ENCODE measurements at places on chromosomes 2 and 18.

DNA sequence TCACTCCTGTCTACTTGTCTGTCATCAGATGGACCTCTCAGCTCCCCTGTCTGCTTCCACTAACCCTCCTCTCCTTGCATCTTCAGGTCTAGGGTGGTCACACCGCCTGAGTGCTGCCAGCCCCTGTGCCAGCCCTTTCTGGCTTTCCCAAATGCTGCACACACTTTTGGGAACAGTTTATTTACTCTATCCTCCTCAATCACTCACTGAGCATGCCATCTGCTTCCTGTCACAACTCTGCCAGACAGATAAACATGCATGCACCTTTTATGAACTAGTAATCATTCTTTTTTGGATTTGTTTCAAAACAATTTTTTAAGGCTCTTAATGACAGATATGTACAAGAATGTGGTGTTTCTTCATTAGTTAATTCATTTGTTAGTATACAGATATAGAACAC, 56.3 kb upstream of the CCDC195 start:
- no peak for DNase-seq

GRCh38 chr2:100262555-100263320, 59.6 kb downstream of the LONRF2 start:
- DNase-seq = peak; percentile 84

DNA sequence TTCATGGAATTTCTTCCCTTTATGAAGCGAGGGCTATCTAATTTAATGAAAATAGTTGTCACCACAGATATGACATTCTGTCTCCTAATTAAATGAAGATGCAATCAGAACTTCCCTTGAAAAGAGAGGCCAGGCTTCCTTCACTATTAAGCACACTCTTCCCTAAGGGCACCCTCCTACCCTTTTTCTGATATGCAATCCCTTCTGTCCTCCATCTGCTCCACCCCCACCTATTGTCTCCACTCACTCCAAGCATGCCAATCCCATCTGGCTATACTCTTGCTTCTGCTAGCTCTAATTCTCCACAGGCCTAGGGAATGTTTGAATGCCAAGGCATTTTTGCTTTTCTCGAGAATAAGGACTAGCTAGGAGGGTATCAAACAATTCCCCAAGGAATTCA, 818.4 kb upstream of the FSHR start:
- no peak for DNase-seq

GRCh38 chr2:175579646-175580045, 398.1 kb upstream of the ATP5MC3 start:
- no peak for DNase-seq

GRCh38 chr2:237700512-237701032, 73.2 kb downstream of the LRRFIP1 start:
- DNase-seq = peak; percentile 89

DNA sequence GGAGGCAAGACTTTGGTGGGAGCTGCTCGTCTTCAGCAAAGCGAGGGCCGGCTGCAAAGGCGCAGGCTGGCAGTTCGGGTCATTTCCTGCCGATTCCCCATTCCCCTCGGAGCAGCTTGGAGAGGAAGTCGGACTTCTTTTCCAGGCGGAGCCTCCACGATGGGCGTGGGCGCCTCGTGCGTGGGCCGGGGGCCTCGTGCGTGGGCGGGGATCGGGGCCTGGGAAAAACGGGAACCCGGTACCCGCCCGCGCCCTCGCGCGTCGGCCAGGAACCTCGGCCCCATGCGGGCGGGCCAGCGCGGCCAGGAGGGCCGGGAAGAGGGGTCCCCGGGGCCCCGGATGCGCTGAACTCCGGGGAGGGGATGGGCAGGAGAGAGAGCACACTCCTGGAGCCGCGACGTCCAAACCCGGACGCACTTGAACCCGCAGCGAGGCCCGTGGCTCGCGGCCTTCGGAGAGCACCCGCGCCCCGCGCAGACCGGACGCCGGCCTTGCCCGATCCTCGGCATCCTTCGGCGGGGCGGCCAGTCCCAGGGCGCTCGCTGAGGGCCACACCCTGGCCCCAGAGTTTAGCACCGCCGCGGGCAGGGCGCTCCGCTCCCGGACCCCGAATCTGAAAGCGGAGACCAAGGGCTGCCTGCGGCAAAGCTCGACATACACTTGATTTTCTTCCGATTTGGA, 368.4 kb downstream of the MTX2 start:
- DNase-seq = peak; percentile 79

DNA sequence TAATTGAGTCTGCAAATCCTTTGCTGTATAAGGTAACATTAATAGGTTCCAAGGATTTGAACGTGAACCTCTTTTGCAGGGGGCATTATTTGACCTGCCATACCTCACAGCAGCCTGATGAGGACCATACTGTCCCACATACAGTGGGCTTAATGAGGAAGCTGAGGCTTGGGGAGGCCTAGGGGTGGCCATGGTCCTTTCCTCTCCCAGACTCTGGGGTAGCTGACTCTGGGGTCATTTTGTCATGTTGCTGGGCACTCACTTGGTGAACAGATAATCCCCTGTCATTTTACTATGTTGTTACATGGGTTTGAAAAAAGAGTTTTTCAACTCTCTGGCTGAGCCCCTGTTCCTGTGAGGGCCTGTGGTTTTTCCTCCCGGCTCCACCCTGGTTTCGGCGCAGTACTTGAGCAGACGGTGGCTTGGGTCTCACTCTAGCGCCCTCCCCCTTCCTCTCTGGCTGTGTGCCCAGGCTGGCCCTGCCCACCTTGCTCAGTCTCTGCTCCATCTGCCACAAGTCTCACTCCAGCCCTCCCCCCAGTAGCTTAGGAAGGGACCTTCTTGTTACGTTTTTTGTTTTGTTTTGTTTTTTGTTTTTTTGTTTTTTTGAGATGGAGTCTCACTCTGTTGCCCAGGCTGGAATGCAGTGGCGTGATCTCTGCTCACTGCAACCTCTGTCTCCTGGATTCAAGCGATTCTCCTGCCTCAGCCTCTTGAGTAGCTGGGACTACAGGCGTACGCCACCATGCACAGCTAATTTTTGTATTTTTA, 21.0 kb downstream of the INPP4A start:
- DNase-seq = peak; percentile 92

DNA sequence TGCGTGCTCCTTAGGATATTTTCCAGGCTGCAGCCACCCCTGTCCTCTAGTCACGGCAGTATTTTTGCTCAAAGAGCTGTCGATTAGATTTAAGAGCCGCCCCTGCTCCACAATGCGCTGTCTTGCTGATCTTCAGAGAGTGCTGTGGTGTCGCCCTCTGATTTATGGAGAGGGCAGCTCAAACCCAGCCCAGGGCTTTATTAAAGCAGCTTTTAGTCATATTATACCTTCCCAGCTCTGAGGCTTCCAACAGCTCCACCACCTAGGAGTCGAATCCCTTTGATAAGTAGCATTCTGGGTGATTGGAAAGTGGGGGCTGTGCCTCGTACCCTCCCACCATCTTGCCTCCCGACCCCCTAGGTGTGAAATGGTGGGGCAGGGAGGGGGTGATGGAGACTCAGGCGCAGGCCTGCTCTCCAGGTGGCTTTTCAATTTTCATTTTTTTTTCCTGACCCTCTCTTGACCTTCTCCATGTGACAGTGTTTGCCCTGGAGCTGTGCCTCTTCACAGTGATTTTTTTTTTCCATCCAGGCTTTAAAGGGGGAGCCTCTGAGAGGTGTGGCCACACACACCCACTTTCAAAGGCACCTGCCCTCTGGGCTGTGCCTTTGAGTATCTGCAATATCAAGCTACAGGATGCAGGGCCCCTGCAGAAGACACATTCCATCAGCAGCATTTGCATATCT, 53.1 kb upstream of the NRP2 start:
- no peak for DNase-seq

GRCh38 chr2:140584471-140584870, 1546.3 kb downstream of the LRP1B start:
- DNase-seq = no peak

- DNase-seq = no peak
These were observed 293.1 kb downstream of the SLC8A1 start for GRCh38 chr2:40158781-40159180.

- no peak for DNase-seq
These were observed 53.5 kb upstream of the LCLAT1 start for GRCh38 chr2:30393510-30393909.

- DNase-seq = no peak
These were observed 30.2 kb downstream of the UGP2 start for GRCh38 chr2:63871864-63872263.

DNA sequence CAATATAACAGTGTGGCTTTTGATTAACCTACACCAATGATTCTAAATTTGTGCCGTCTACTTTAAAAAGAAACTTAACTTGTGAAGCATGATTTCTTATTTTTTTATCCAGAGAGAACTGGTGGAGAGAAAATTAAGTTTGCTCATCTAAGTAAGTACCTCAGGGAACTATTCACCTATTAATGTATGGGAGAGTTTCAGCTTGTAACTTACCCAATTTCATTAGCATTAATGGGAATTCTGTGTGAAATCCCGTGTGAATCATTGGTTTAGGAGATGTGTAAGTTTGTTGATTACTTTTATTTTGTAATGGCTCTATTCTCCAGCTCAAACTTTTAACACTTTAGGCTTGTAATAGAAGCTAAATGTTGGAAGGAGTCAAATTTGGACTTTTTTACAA, 1061.5 kb downstream of the TDRD15 start:
- no peak for DNase-seq

- no peak for DNase-seq
These were observed 71.8 kb downstream of the MGAT5 start for GRCh38 chr2:134325696-134326095.

DNA sequence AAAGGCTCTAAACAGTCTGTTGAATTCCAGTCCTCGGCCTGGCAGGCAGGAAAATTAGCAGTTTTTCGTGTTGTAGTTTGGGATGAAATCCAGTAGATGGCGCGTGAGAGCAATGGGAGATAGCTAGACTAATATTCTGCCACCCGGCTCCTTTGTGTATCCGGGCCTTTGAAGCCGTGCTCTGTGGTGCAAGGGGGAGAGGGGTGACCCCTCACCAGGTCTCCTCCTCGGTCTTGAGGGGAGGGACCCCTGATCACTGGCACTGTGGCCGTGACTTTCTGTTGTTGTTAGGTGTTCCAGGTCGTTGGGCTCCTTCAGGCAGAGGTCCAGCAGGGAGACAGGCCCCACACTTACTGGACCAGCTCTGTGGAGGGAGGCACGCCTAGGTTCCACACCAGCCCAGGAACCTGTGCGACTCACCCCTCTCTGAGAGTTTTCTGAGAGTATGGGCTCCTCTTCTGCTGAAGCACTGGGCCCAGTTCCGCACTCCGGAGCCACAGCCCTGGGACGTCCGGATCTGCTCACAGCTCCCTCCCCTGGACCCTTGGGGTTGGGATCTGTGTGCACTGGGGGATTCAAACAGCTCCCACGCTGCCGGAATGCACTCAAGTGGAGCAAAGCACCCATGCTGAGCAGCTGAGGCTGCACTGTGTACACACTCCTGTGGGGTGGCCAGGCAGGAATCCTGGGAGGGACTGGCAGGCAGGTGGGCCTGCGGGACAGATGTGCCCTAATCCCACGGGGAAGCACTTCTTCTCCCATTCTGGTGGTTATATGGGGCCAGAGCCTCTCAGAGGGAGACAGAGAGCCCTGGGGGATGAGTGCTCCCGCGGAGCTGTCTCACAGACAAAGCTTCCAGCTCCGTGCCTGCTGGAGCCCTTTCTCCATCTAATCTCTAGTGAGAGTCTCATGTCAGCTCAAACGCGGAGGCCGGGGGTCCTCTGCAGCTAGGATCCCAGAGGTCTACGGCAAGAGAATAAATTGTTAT, 8.8 kb downstream of the GKN2 start:
- peak; percentile 24 for DNase-seq

- no peak for DNase-seq
These were observed 52.6 kb downstream of the KCNIP3 start for GRCh38 chr2:95349568-95350322.

GRCh38 chr18:52747869-52748268, 407.9 kb downstream of the DCC start:
- peak; percentile 15 for DNase-seq

GRCh38 chr2:136060416-136060815, 57.5 kb downstream of the CXCR4 start:
- no peak for DNase-seq

DNA sequence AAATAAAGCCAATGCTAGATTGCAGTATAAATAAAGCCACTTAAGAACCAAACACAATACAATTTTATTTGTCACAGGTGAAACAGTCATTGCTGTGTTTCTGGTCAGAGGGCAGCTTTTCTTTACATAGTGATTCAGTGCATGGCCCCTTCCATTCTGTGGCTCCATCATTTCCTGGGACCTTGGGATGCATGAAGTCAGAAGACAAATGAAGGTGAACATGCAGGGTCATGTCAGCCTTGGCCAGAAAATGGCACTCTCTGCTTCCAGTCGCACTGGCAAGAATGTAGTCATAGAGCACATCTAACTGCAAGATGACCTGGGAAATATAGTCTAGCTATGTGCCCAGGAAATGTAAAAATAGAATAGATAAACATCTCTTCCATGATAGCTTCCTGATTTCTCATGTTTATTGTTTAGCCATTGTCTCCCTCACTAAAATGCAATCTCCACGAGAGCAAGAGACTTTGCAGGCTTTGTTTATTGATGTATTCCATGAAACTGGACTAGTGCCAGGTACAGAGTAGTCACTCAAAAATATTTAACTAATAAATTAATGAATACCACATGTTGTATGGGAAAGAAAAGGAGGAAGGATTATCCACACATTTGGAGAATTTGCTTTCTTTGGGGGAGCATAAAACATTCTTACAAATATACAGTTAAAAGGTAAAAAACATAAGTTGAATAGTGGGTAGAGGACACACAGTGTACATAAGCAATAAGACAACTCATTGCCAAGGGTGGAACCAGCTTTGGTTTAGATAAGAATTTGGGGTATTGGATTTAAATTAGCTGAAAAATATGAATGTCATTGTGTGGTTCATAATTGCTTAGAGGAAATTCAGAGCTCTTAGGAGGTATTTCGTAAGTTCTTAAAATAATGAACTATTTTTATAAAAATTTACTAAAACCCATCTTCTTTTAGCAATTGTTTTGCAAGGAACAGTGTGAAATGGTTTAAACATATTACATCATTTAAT, 343.8 kb downstream of the PID1 start:
- DNase-seq = no peak

- no peak for DNase-seq
These were observed 85.0 kb upstream of the SEC11C start for GRCh38 chr18:59054496-59055287.

DNA sequence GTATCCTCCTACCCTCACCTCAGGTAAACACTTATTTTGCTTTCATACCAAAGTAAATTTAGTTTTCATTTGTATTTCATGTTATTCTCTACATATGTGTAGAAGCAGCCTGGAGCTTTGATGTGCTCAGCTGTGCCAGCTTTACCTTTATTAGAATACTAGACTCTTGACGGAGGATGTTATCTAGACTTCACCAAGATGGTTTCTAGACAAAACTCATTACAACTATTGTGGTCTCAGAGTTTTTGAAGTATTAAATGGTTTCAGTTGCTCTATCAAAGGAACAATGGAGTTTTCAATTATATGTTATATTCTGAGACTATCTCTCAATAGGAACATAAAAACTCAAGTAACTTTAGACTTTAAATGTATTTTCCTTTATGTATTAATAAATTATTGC, 5.0 kb upstream of the IL18RAP start:
- no peak for DNase-seq
